ENCODE measurements at places on chromosomes 5 and 9.
A peak's percentile ranks its signal among the peaks of the same experiment; 100 is the strongest.

DNA sequence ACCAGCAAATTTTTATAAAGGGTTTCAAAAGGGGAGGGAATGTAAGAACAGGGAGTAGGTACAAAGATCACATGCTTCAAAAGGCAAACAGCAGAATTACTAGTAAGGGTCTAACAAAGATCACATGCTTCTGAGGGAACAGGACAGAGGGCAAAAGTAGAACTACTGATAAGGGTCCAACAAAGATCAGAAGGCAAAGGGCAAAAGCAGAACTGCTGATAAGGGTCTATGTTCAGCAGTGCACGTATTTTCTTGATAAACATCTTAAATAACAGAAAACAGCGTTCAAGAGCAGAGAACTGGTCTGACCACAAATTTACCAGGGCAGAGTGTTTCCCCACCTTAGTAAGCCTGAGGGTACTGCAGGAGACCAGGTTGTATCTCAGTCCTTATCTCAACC lies 469.5 kb upstream of the PIK3R1 start:
- no peak for DNase-seq

GRCh38 chr5:132065351-132065937 lies 5.0 kb downstream of the IL3 start:
- DNase-seq, result peak; percentile 83

DNA sequence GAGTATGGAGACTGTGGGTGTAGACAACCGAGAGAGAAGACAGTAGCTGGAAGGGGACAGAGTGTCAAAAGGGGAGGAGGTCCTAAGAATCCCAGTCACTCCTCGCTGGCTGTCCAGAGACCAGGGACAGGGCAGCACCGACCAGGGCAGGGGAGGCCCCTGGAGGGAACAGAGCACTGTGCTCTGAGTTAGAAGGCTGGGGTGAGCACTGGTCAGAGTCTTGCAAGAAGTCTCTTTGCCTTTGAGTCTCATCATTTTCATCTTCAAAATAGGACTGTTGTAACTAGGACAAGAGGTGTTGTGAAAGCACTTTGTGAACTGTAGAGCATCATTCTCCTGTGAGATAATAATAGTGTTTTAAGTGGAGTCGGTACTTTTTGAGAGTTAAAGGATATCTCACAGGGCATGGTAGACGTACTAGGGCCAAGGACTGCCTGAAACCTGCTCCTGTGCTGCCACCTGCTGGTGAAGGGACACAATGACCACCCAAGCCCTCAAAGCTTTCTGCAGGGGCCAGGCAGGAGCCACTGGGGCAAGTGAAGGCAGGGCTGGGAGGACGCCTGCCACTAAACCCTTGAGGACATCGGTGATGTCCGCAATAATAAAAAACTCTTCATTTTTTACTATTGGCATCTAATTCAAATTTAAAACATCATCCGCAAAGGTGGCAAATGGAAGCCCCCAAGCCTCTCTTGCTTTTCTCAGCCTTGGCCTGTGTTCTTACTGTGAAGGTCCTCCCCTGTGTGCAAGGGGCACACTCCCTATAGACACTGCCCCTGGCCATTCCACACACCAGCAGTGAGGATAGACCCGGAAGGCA lies 28.2 kb downstream of the SLC6A7 start:
- DNase-seq, result peak; percentile 62

- no peak for DNase-seq
These were observed 21.0 kb downstream of the PDCD1LG2 start for GRCh38 chr9:5531101-5531882.

DNA sequence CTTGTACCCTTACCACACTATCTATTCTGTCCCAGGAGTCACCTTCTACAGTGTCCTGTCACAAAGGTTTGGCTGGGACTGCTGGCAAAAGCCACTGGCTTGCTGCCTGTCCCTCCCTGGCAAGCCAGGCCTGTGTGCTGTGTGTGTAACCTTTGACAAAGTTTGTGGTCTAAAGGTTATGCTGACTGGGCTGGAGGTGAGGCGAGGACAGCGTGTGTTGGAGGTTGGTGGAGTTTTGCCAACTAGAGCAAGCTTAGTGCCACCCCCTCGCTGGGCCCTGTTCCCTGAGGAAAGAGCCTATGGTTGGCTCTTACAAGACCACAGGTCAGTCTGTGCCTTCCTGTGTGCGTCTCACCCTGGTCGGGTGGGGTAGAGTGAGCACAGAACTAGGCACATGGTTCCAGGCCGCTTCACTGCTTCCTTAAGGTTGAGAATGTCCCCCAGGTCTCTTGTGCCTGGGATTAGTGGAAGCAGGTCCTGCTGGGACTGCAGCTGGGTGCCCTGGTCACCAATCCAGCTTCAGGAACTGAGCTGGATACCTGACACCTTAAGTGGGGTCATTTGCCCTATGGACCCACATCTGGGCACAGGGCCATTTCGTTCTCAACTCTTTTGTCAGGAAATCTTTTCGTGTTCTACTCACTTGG lies 152.2 kb downstream of the GADD45G start:
- no peak for DNase-seq

GRCh38 chr5:180494060-180494509 lies at the start of gene CNOT6:
Gene CNOT6, plus strand, starts transcription at chr5:180494379. Its CDS starts 34,898 bp downstream, at chr5:180529277.
- peak; percentile 67 for DNase-seq

GRCh38 chr9:103731541-103731940 lies 362.6 kb upstream of the SMC2 start:
- DNase-seq, result no peak

DNA sequence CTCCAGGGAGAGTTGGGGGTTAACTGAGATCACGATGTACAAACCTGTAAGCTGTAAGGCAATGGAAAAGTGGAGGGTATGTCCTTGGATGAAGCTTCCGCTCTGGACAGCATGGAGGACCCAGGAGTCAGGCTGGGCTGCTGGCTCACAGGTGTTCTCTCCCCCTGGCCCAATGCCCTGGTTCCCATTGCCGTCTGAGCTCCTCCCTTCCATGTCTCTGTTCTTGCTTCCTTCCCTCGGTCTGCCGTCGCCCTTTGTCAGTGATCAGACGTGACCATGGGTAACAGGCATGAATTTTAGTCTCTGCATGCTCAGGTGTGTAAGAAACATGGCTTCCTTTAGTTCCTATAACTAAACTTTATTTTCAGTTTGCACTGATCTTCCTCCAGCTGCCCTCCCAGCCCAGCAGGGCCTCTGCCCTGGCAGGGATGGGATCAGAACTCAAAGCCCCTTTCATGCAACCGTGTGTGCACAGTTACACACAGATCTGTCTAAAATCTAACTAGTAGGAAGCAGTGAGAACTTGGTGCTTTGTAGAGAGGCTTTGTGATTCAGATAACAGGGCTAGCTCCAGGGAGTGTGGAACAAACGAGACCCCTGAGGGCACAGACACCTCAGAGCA lies 51.7 kb upstream of the KCNMB1 start:
- DNase-seq, result no peak

DNA sequence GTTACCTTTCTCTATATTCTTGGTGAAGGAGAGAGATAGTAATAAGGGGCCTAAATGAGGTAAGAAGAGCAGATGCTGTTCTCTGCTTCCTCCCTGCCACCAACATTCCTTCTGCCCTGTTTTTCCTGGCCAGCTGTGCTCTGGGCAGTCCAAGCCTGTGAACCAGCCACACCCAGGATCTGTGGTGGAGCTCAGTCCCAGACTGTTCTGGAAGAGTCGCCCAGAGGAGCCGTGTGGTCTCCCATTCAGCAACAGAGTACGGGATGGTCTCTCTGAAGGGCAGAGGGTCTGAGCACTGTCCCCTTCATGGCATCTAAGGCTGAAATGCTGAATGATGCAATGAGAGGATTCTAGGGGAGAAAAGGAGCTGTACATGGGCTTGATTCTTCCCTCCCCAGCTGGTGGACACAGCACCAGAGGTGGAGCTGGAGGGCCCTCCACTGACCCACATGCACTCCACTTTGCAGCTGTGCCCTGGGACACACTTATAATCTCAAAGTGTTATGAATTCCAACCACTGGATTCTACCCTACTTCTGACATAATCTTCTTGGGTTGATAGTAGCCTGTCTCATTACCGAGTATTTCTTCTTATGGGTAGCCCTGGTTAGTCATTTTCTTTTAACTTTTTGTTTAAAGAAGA lies 70.8 kb upstream of the RPS23 start:
- no peak for DNase-seq

- no peak for DNase-seq
These were observed 36.3 kb upstream of the BASP1 start for GRCh38 chr5:17180864-17181723.

- no peak for DNase-seq
These were observed 51.0 kb upstream of the FYB1 start for GRCh38 chr5:39270225-39270848.

DNA sequence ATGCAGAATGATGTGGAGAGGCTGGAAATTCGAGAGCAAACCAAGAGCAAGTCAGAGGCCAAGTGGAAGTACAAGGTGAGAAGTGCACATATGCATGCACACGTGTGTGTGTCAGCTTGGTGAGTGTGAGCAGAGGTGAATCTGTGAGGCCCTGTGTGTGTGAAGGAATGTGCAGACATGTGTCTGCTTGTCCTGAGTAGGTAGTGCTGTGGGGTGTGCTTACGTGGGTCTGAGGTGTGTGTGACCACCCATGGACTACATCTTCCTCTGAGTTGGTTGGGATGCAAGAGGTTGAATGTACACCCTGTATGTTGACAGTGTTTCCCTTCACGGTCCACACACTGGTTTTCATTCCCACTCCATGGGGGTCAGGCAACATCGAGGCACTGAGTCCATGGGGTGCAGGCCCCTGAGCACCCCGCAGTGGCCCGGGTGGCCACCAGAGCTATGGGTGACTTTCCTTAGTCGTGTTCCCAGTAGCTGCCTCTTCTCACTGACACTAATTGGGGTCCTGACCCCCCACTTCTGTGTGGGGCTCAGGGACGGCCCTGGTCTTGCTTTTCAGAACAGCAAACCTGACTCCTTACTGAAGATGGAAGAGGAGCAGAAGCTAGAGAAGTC lies 86.7 kb downstream of the PHF2 start:
- DNase-seq, result no peak

- DNase-seq, result no peak
These were observed 39.2 kb downstream of the MARCHF11 start for GRCh38 chr5:16140417-16140816.

- DNase-seq, result no peak
These were observed 9.2 kb downstream of the CDC26 start for GRCh38 chr9:113266174-113266573.

GRCh38 chr5:150166650-150167511 lies at the start of gene CDX1:
Gene CDX1, plus strand, starts transcription at chr5:150166778. Its CDS starts 99 bp downstream, at chr5:150166877.
- DNase-seq, result no peak

DNA sequence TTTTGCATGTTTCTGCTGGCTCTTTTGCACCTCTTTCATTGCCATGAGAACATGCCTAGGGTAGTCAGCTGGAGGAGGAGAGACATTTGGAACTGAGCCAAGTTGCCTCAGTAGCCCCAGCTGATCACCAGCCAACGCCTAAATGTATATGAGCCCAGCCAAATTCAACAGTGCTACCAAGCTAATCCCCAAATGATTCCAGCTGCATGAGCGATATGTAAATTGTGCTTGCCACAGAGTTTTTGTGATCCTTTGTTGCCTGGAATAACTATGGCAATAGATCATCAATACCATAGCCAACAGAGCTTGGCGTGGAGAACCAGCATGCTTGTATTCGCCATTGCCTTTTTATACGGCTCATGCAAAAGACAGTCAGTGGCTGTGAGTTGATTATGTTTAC lies 110.5 kb downstream of the PRDM6 start:
- no peak for DNase-seq

DNA sequence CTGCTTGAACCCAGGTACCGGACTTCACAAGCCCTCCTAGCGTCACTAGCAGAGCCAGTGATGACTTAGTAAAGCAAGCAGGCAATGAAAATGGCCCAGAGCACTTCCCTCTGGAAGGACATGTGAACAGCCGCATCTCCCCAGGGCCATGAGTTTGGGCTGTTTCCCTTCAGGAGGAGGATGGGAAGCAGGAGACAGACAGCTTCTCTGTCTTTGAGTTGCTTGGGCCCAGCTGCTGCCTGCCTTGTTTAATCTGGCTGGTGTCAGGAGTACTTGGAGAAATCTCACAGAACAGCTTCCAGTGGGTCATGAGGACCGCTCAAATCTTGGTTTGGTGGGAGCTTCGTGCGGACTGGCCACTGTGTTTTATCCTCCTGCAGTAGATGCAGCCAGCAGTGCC lies 25.4 kb upstream of the WWC1 start:
- DNase-seq, result no peak

DNA sequence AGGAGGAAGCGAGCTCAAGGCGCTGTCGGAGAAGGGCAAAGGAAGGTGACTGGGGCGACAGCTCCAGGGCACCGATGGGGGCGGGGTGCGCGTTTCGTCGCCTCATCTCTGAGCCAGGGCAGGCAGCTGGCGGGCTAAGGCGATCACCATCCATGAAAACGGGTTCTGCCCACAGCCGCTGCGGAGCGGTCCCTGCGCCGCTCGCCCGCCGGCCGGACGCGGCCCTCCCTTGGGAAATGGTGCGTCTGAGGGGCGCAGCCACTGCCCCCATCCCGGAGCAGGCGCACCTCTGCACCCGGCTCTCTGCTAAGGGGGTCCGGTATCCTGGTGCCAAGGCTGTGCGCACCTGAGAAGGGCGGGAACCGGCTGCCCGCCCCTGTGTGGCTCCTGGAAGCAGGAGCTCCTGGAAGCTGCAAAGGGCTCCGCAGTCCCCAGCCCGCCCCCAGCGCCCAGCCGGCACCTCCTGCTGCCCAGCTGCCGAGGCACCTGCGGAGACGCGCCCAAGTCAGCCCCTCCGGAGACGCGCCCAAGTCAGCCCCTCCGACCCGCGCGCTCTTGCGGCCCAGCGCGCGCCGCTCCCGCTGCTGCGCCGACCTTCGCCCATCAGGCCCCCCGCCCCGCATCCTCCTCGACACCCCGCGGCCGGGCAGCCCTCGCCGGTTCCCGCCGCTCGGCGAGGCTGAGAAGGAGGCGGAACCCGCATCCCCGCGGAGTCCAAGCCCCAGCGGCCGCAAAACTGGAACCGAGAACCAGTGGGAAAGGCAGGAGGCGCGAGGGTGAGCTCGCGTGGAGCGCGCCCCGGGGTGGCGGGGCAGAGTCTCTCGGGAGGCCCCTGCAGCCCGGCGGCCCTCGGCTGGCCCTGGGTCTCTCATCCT lies 757 bp downstream of the ANKRD34B start:
- no peak for DNase-seq

DNA sequence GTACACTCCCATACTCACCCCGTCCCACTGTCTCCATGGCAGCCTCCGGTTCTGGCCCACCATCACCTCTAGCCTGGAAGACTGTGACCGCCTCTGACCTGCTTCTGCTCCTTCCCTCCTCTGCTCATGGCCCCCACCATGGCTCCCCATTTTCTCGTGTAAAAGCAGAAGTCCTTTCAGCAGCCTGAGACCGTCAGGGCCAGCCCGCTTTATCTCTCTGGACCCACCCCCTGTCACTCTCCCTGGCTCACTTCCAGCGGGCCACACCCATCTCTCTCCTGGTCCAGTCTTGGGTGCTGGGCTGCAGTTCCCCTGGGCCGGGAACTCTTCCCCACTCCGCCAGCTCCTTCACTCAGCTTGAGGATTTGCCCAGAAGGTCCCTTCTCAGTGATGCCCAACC lies 96.0 kb upstream of the RUFY1 start:
- no peak for DNase-seq

Measured in NCI-H1694 treated with DMSO at 0.1 percent for 48 hours (cell line).